ENCODE measurements at places on chromosomes 5 and 9.

DNA sequence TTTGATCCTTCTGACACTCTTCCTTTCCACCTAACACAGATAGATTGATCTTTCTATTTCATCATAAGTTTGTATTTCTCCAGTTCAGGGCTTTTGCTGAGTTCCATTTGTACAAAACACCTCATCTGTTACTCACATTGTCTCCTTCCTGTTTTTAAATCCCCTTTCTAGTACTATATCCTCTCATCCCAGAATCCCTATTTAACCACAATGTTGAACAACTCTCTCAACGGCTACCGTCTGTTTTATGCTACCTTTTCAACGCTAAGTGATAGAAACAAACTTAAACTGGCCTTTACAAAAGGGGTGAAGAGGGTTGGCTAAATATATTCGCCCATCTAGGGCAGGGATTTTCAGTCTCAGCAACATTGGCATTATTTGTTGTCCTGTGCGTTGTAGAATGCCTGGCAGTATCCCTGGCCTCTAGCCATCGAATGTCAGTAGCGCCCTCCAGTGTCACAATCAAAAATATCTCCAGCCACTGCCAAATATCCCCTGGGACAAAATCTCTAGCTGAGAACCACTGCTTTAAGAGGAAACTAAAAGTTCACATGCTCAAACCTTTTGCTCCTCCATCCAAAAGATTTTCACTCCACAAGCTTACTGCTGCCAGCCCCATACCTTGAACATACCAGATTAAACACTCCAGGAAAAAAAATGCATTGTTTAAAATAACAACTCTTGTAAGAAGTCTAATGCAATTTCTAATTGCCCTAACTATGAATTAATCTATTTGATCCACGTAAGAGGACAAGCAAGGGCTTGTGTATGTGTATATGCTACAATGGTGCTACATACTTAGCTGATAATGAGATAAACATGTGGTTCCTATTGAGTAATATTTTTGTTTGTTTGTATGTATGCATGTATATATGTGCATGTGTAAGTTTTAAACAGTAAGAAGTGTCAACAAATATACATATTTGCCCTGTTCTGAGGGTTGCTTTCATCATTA is 344.0 kb downstream of the PTPRD start:
- DNase-seq = peak; percentile 10

DNA sequence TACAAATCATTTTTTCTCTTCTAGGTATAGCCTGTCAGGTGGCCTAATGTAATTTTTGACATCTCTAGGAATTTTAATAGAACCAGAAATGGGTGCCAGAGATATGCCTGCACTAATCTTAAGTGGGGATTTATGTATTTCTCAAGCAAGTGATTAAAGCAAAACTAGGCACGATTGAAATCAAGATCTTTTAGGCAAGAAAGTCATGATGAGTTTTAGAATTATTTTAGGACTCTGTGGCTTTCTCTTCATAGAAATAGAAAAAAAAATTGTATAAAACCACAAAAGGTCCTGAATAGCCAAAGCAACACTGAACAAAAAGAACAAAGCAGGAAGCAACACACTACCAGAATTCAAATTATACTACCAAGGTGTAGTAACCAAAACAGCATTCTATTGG is 952 bp upstream of the AMACR start:
- no peak for DNase-seq

DNA sequence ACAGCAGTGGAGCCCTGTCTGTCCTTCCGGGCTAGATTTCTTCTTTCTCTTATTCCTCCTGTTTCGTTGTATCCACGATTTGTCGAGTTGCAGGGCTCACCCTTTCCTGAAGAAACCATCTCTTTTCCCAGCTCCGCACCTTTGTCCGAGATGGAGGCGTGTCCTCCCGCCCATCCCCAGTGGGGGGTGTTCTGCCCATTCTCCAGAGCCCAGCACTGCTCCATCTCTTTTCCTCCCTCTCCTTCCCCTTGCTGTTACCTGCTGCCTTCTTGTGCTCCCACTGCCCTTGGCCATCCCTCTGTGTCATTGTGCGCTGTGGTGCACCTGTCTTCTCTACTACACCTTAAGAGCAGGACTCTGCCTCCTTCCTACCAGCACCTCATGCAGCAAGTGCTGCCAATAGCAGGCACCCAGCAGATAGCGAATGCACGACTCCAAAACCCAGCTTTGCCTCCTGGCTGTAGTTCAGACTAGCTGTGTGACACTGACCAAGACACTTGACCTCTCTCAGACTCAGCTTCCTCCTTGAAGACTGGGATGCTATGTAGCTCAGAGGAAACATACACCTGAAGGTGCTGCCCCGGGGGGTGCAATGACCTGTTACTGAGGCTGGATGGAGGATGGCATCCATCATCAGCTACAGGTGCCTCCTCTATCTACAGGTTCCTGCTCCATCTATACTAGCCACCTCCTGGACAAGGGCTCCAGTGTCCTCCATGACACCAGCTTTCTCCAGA is 8.9 kb downstream of the OR13J1 start:
- DNase-seq = no peak

GRCh38 chr9:93505541-93506132 is 52.3 kb upstream of the FAM120AOS start:
- DNase-seq = no peak

DNA sequence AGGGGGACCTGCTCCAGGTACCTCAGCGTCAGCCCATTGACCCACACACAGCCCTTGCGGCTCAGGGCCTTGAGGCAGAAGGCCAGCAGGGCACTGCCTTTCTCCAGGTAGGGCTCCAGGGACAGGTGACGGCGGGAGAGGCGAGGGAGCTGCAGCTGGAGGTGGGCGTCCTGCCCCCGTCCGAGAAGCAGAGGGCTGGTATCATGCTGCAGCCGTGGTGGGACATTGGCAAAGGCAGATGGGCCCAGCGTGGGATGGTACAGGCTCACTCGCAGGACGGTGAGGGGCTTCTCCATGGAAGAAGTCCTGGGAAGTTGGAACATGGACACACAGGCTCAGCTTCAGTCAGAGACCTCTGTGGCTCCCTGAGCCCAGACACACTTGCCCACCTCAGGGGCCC is 2.5 kb upstream of the DCANP1 start:
- DNase-seq = no peak

DNA sequence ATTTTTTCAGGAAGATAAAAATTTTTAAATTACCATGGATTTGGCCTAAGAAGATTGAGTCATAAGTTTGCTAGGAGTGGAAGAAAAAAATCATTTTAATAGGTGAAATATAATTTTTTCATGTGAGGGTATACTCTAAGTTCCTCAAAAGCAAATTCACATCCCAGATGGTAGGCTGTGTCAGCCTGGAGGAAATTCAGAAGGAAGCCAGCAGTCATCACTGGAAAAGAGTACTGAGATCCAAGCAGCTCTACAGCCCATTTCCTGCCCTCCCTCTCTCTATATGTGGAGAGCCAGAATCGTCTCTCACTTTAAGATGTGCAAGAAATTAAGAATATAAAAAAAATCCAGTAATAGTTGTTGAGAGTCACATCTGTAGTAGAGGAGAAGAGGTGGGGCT is 126.5 kb upstream of the CDH18 start:
- no peak for DNase-seq

DNA sequence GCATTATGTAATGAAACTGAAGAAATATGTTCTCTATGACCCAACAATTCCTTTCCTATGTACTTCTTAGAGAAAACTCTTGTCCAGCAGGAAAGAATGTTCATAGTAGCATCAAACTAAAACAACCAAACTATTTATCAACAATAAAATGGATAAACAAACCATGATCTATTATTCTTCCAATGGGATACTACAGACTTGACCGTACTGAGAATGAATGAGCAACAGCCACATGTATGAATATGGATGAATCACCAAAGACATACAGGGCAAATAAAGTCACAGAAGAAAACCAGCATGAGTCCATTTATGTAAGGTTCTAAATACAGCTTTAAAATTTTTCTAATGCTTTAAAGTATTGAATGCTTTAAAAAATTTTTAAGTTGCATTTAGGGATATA is 73.6 kb upstream of the SUSD1 start:
- DNase-seq = no peak

DNA sequence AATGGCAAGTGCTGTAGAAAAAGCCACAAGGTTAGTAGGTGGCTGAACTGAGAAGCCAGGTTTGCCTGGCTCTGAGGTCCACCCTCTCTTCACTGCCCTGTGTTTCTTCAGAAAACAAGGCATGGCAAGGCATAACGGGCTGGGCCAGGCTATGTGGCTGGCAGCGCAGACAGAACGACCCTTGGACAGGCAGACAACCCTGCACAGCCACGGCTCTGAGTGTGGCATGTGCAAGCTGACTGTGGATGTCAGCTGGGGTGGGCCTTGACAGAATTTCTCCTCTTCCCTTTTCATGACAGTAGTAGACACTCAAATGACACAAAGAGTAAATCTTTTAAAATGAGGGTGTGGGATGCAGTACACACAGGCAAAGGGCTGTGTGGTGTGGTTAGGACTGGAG is 81.7 kb downstream of the MACROH2A1 start:
- no peak for DNase-seq

- DNase-seq = no peak
Measured at GRCh38 chr5:57482671-57483106, at the start of gene ACTBL2. TSS of gene ACTBL2 (minus strand) at chr5:57482811. CDS start at chr5:57482707, 104 bp downstream.

DNA sequence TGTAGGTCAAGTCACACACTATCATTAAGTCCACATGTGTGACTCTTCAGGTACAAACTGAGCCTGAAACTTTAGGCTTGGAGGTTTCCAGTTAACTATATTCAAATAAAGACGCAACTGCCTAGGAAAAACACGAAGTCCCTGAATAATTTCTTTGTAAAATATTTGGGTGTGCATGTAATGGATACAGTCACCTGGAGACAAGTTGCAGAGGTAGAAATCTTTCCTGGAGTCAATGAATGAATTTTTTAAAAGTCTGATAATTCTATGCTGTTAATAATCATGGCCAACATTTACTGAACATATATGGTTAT is 132.7 kb downstream of the MTX3 start:
- no peak for DNase-seq

- no peak for DNase-seq
Measured at GRCh38 chr9:115008536-115009270, 78.3 kb upstream of the TNFSF8 start.

DNA sequence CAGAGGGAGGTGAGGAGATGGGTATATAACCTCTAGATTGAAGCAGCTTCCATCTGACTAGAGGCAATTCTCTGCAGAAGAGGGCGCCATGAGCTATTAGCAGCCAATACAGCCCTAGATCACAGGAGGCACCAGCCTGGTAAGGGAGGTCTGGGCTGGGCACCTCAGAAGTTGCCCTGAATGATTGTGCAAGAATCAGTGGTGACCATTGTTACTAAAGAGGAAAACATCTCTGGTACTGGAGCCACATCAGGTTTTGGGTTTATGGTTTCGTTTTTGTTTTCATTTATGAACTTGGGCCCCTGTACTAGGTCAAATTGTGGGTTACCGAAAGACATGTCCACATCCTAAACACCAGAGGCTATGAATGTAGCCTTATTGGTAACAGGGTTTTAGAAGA is 342.0 kb downstream of the MLLT3 start:
- DNase-seq = no peak

- no peak for DNase-seq
Measured at GRCh38 chr9:91141407-91141965, 220.2 kb downstream of the AUH start.

DNA sequence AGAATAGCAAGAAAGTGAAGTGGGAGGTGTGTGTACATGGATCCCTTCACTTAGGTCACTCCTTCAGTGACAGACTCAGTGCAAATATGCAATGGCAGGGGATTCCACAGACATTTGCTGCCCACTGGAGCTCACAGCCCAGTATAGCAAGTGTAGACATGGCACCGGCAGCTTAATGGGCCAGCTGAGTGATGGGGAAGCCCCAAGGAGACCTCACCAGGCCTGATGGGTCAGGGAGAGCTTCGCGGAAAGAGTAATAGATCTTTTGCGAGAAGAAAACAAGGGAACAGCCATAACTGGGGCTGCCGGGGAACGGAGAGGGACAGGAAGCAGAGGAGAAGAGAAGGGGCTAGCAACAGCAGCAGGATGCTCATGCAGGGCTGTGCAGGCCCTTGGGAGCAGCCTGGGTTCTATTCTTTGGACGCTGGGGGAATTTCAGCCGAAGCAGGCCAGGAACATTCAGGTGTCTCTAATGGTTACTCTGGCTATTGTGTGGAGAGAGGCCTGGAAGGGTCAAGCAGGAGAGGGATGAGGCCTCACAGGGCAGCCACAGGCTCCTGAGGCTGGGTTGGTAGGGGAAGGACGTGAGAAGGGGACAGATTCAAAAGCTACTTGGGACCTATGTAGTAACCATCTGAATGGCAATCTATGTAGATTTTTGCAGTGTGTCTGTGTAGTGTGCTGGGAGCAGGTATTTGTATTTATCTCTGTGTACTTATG is 27.0 kb downstream of the TCF7 start:
- DNase-seq = no peak

DNA sequence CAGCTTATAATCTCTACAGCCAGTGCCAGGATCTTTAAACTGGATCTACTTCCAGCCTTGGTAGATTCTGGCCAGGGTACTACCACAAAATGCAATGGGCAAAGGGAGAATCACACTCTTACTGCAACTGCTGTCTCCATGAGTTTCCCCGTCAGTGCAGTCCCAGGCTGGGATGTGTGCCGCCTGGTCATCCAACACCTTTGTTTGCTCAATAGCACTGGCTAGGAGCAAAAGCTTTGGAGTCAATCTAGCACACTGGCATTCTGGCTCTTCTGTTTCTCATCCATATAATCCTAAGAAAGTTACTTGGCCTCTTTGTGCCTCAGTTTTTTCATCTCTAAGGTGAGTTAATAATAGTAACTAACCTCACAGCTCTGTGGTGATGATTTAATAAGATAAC is 96.9 kb downstream of the FBN2 start:
- DNase-seq = no peak

GRCh38 chr9:114804505-114804904 is 1.3 kb downstream of the TNFSF15 start:
- peak; percentile 17 for DNase-seq

GRCh38 chr9:86407022-86407421 is 52.8 kb upstream of the TUT7 start:
- DNase-seq = no peak

GRCh38 chr5:139600336-139600949 is 39.3 kb downstream of the UBE2D2 start:
- no peak for DNase-seq

DNA sequence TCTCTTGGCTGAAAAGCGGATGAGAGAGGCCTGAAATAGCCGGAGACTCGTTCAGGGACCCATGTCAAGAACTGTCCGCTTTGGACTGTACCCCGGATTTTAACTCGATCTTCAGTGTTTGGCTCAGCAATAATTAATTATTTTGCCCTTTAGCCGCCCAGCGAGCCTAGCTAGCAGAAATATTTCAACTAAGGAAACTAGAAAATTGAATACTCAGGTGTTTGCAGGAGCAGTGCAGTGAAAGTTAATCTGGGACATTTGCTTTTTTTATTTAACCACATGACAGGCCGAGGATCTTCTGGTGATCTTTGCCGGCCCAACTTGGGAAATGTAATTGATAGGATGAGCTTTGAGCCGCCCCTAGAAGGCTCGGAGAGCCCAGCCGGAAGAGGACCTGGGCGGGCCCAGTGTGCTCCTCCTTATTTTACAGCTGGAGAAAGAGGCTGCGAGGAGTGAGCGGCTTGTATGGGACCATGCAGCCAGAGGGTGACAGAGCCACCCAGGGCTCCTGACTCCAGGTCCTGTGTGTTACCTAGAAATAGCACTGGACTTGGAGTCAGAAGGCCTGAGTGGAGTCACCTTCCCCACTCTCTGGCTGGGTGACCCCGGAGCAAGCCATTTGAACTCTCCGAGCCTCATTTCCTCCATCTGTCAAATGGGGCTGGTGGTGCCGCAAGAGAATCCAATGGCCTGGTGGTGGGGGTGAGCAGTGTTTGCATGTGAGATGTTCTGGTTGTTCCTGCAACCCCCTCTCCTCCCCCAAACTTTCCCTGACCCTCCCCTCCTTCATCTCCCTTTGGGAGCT is 2.4 kb downstream of the PPARGC1B start:
- DNase-seq = no peak
